ENCODE measurements at places on chromosomes 5 and 9.

DNA sequence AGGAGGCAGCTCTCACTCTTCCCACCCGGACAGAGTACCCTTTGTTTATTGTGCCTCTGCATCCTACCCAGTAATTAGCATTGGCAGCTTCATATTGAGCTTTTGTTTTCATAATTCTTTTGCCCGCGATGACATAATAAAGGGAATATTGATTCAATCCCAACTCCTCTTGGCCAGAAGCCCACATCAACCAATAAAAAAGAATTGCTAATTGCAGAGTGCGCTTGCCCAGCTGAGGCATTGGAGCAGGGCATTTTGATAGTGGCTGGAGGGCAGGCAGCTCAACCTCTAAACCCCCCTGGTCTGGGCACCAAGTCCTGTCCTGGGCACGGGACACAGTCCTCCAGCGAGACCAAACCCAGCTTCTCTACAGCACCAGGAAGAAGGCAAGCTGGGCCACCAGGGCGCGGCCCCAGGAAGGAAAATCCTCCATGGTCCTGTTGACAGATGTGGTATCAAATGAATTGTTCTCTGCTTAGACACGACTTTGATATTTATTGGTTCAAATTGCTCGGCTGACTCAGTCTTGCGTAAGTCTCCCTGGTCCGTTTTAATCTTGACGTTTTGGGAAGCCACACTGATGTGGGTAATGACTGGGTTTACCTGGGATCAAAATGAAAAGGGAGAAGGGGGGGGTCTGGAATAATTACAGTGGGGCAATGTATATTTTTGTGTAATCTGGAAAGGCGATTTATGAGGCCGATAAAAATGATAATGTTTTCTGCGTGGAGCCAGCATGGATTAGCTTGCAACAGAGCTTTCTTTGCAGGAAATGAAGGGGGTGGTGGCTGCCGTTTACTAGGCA is 220.7 kb upstream of the MSX2 start:
- DNase-seq: no peak

DNA sequence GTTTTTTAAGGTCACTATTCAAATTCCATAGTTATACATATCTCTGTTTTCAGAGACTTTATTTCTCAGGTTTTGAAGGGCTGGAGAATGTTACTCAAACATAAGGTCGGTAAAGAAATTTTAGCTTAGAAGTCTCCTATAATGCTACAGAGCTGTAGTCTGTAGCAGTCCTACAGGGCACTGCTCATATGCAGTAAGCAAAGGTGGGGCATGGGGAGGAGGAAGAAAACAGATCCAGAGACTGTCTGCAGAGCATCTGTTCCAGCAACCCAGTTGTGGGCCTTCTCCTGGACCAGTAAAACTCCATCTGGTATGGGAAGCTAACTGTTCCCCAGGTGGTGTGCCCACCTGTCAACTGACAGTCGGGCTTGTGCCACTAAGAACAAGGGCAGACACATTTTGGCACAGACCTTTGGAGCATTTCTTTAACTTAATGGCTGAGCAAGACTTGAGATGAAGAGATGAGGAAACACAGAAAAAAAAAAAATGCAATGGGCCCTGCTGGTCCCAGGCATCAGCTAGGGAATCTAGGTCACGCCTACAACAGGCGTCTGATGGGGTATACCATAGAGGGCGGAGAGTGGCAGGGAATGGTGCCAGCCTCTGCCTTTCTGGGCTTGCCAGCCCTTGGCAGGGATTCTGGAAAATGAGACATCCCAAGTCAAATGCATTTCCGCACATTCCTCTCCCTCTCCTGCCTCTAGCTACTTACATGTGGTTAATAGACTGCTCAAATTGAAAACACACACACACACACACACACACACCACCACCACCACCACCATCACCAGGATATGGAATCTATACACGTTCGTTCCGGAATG is 218.9 kb downstream of the ARL15 start:
- no peak for DNase-seq

DNA sequence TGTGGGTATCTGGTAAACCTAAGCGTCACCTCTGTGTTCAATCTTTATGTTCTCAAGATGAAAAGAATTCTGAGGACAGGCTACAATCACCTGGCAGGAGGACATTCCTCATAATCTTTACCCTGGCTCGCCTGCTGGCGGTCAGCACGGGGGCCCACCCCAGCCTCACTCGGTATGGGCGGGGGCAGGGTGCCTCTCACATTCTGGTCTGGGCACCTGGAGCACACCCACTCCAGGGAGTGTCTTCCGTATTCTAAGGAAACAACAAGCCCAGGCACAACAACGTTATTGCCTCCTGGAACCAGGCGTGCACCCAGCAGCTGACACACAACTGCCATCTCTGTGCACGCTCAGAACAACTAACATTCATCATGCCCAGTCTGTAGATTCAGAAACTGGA is 179.8 kb downstream of the ROR2 start:
- no peak for DNase-seq

- DNase-seq: no peak
Observed at GRCh38 chr5:4410151-4410550, 730.0 kb upstream of the ADAMTS16 start.

DNA sequence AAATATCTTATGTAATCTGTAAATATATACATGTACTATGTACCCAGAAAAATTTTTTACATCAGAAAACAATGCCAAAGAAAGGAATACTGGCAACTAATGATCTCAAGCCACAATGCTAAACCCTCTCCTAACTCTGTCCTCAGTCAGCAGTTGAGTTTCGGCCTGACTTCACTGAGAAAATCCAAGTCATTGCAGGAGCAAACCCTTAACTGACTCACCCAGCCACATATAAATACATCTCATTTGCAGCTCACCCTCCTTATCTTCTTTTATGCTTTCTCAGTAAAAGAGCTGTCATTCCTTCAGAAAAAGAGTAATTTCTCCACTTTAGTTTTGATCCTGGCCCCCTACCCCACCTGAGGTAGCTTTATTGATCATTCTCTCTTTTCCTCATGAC is 46.1 kb upstream of the TMED7 start:
- DNase-seq: no peak
